IMR-90 (cell line): ENCODE measurements at places on chromosomes 6 and 20. TPM values are rescaled to one million over a fixed set of nuclear protein-coding genes. Genes with fewer than 3 reads are reported as not detected.

The LATS1 gene
- 18.3 and 20.1 TPM in 2 replicates for total RNA-seq

DNA sequence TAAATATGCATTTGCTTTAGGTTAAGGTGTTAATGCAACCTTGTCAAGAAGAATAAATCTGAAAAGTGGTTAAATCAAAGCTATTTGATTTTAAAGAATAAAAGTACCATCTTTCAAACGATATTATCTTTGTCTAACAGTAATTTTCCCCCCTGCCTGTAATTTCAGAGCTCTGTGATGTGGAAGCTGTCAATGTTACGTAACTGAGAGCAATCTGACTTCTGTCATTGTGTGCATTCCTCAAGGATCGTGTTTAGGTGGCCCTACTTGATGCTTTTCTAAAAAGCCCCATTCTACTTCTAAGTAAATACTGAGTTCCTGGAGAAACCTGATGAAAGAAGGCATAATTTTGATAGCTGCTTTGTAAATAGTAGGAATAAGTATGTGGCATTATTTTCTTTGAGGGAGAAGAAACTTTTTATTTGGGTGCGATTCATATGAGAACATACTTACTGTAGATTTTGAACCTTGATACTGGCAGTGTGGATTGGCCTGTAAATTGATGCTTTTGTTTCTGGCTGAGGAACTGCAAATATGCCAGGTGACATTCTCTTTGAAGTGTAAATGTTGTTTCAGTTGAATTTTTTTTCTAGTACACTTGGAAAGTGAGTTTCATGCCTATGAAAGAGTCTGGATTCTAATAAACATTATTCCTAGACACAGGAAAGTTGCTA lies 529.6 kb upstream of the FLRT3 start:
- no peak for DNase-seq

- DNase-seq, result no peak
Observed at GRCh38 chr20:19404826-19405225, 192.4 kb downstream of the SLC24A3 start.

GRCh38 chr6:51323056-51323455 lies 504.4 kb downstream of the TFAP2B start:
- DNase-seq, result no peak

GRCh38 chr20:37383229-37383989 lies 37.5 kb downstream of the SRC start:
- DNase-seq, result peak; percentile 18

The COL21A1 gene
- total RNA-seq, result not detected in 2 replicates

The SUPT3H gene
- 4.2 and 5.0 TPM in 2 replicates for total RNA-seq

GRCh38 chr6:104050455-104050854 lies 809.3 kb downstream of the HACE1 start:
- DNase-seq, result no peak

- DNase-seq, result no peak
Observed at GRCh38 chr6:89921197-89921596, 26.9 kb downstream of the GJA10 start.
